Breast epithelium (tissue), 4 donors: ENCODE measurements at places on chromosomes 7 and 10. TPM values are rescaled to one million over a fixed set of nuclear protein-coding genes. Genes with fewer than 3 reads are reported as not detected.
A peak's percentile ranks its signal among the peaks of the same experiment; 100 is the strongest.

GRCh38 chr7:107150375-107151073, 18.3 kb upstream of the HBP1 start:
- DNase-seq, result peak; percentile 51

- no peak for DNase-seq
Measured at GRCh38 chr10:56943221-56943755, 582.2 kb upstream of the ZWINT start.

GRCh38 chr7:157678501-157678900, 341.7 kb downstream of the DNAJB6 start:
- DNase-seq, result no peak

DNA sequence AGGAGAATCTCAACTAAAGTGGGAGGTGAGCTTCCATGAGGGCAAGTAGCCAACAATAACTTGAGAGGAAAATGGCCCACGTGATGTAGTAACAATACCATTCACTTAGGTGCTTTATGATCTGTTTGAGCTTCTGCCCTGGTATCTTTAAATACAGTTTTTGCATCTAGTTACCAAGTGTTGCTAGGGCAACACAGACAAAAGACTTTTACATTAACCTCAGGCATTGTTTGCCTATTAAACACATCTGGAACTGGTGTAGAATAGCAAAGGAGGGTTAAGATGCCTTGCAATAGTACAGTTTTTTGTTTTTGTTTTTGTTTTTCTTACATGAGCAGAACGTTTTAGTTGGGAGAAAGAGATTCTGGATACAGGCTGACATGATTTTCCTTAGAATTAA, 97.7 kb upstream of the MTPN start:
- DNase-seq, result no peak

The CEP55 gene
- total RNA-seq, result 2.1 TPM

- no peak for DNase-seq
Measured at GRCh38 chr10:110817614-110818013, 54.1 kb upstream of the PDCD4 start.

The AMZ1 gene
- total RNA-seq, result 0.16 TPM

DNA sequence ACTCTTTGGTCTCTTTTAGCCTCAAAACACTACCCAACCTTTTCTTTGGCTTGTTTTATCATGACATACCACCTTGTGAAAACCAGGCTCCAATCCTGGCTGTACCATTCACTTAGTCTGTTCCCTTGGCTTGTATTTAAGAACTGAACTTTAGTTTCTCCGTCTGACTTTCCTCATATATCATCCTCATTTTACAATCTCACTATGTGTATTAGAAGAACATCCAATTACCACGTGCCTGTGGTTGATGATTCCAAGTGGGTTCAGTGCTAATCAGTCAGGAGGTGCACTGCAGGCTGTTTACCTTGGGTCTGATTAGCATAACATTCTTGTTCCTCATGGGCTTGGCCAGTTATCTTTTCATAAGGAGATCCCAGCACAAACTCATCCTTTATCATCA, 144.8 kb upstream of the KLF14 start:
- no peak for DNase-seq

DNA sequence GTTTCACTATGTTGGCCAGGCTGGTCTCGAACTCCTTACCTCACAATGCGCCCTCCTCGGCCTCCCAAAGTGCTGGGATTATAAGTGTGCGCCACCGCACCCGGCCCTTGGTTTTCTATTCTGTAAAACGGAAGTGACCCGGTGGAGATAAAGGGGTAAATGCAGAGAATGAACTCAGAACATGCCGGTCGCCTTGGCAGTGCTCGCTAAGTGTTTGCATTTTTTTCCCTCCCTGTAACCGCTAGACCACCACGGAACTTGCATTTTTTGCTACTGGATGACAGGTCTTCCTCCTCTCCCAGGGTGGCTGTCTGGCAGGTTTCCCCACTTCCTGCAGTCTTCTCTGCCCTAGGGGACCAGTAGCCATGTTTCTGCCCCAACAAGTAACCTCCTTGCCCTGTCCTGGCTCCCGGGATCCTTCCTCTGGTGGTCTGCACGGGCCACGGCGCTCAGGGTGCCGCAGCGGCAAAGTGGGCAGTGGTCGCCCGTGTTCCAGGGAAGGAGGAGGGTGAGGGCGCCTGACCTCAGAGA, 18.8 kb upstream of the GNA12 start:
- DNase-seq, result no peak

DNA sequence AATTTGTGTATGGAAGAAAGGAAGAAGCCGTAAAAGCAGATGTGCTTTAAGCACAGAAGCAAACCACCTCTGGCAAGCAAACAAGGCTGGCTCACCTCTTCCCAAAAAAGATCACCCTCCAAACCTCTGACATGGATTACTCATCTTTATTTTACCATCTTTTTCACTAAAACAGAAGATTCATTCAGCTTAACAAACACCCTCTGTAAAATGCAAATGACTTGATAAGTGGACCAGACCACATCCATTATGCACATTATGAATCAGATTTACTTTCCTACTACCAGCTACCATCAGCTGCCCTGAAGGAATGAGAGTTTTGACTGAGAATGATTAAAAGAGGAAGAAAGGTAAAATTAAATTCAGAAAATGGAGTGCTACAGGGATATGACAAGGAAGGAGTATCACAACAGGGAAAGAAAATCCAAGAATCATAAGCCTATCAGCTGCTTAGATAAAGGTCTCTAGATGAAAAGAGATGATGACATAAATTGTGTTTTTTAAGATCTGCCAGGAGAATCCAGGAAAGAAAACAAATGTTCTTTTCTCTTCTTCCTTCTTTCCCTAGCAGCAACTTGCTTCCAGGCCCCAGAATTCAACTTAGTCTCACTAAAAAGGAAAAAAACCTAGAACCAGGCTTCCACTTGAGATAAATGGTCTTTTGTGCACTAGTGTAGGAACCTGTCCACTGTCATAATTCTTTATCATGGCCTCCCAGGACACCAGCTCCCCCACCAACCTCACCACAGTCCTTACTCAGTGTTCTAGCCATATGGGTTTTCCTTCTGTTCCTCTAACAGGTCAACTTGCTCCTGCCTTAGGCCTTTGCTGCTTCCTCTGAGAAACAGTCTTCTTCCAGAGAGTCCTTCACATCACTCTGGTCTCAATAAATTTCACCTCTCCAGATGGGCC, 47.4 kb downstream of the JAZF1 start:
- DNase-seq, result no peak

DNA sequence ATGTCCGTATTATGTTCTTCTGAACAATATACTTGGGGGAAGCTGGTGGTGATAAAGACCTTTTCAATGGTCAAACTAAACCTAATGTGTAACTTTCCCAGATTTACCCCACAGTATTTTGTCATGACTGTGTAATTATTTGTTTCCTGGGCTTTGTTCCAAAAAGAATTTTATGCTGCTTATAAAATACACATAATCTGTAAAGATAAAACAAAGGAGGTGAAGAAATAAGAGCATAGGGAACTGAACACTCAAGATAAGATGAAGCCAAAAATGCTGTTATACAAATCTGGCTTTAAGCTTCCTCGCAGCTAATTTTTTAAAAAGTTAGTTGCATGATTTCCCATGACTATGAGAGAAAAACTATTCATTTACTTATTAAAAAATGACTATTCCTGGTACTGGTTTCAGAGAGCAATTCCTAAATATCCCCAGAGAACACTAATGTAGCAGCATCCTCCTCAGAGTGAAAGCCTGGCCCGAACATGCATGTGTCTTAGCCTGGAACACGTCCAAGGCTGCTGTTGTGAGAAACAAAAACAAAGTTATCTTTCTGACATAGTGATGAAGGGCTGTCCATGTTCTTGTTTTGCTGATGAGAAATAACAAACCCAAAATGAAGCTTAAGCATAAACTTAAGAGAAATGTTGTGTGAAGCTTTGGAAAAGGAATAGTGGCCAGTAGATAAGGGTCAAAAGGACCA, 33.9 kb downstream of the MALSU1 start:
- no peak for DNase-seq

The CHCHD1 gene
- total RNA-seq, result 25.1 TPM

DNA sequence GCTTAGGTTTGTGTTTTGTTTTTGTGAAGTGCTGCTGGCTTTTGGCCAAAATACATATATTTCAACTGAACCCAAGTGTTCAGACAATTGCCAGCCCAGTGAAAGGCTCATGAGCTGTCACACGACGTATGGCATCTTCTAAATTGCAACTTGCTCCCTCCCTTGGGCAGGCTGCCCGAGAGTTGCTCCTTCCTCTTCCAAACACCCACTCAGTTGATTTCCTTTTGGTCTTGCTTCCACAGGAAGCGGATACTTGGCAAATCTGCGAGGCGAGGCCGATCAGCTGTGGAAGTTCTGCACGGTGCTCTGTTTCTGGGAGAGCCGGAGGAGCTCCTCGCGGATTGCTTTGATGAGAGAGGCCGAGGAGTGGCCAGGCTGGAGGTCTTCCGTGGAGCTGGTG, 39.6 kb upstream of the ATP6V0A4 start:
- no peak for DNase-seq

The RAPGEF5 gene
- total RNA-seq, result 78.0 TPM

GRCh38 chr7:39428221-39428620, 138.0 kb upstream of the YAE1 start:
- DNase-seq, result no peak

- DNase-seq, result peak; percentile 94
Measured at GRCh38 chr10:93496322-93497041, at the start of gene CEP55. Gene CEP55, plus strand, starts transcription at chr10:93496612. Its CDS starts 3,440 bp downstream, at chr10:93500052.

GRCh38 chr7:102317231-102318059, 30.8 kb downstream of the SH2B2 start:
- no peak for DNase-seq

DNA sequence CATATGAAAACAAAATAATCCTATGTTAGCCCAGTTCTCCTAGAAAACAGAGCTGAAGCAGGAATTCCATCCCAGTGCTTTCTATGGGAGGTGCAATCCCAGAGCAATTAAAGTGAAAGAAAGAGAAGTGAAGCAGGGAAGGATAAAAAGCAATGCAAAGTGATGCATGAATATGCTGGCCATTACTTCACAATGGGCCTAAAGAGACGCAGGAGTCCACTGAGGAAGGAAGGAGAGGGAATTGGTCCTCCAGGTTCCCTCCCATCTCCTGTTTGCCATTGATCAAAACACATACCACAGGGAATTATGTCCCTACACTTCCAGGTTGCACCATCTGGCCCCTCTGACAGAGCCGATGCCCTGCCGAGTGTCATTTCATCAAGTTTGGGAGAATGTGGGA, 392.2 kb upstream of the NFE2L3 start:
- no peak for DNase-seq

GRCh38 chr10:19791032-19791431, 25.2 kb upstream of the PLXDC2 start:
- DNase-seq, result no peak

The PDE6C gene
- not detected for total RNA-seq

- no peak for DNase-seq
Measured at GRCh38 chr7:31014826-31015225, 37.3 kb upstream of the ADCYAP1R1 start.

DNA sequence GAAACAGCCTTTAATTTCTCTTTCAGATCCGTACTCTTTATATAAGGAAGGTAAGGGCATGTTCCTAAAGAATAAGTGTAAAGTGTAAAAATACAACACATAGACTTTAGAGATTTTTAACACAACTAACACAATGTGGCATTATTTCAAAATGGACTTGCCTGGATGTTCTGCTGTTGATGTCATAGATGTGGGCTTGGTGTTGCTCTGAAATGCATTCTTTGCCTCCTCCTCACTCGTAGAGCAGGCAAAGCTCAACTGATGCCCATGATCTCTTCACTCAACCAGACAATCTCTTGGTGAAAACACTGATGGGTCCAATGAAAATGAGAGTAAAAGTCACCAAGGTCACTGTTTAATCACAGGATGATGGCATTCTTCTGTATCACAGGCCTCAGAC, 174.2 kb upstream of the TCERG1L start:
- DNase-seq, result no peak

The ACTL6B gene
- total RNA-seq, result not detected

DNA sequence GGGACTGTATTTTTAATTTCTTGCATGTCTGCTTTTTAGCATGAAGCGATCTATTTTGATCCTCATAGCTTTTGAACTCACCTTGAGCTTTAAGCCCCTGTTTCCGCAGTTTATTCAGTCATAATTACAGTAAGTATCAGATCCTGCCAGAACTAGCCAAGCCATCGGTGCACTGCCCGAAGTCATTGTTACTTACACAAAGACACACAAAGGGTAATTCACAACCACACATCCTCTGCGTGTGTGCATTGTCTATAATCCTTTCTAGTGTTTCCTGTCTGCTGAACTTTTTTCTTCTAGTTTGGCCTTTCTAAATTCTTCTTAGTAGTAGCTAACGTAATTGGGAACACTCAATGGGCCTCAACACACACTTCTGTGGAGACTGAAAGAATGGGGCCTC, 133.0 kb downstream of the SFMBT2 start:
- no peak for DNase-seq

The DDIT4 gene
- 341 TPM for total RNA-seq

- DNase-seq, result peak; percentile 61
Measured at GRCh38 chr7:100122067-100122466, 2.6 kb downstream of the CNPY4 start.

- no peak for DNase-seq
Measured at GRCh38 chr10:72164617-72165016, 51.2 kb upstream of the ANAPC16 start.

DNA sequence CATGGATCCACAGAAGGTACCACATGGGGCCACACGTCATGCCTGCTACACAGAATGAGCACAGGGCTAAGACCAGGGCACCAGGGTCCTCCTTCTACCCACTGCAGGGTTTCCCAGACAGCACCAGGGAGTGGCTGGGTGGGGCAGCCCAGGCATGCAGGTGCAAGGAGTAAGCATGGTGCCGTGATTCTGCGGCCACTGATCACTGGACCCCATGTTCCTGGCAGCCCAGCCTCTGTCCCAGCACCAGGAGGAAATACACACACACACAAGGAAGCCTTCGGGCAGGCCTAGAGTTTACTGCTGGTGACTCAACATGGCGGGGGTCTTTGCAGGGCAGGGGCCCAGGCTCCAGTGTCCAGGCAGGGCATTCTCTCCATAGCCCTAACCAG, 13.9 kb downstream of the ATP6V1F start:
- DNase-seq, result no peak

The TMEM236 gene
- total RNA-seq, result 0.66 TPM

DNA sequence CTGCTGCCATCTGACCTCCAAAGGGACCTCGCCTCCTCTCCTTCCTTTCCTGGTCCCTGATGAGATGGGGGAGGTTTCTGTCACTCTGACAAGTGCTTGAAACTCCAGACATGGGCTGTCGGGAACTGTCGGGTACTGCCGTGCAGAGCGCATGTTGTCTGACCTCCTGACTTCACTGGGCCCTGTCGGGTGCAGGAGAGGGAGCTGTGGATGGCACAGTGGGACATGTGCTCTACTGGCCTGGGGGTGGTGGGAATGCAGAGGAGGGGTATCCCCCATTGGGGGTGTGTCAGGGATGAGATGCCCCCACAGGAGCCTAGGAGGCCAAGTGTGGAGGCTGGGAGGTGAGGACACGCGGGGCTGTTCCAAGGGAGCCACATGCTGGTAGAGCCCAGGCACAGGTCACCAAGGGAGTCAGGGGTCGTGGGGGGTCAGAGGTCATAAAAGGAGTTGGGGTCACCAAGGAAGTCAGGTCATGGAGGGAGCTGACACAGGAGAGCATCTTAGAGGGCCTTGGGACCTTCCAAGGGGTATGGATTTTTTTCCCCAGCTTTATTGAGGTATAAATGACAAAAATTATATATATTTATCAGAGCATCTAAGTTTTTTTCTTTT, 30.9 kb downstream of the TMEM120A start:
- no peak for DNase-seq

- no peak for DNase-seq
Measured at GRCh38 chr7:43674559-43675436, 54.5 kb downstream of the COA1 start.

The UPP1 gene
- 19.5 TPM for total RNA-seq

The EPO gene
- total RNA-seq, result not detected

GRCh38 chr7:28328822-28329660, 83.3 kb upstream of the CREB5 start:
- no peak for DNase-seq

The ZPBP gene
- not detected for total RNA-seq

The MYO1G gene
- 2.0 TPM for total RNA-seq
